Effector memory CD8-positive, alpha-beta T cell (primary cell): ENCODE measurements at places on chromosomes 12 and 14.
A peak's percentile ranks its signal among the peaks of the same experiment; 100 is the strongest.

- no peaks in the 10 kb centered on the region for H3K4me1 ChIP-seq
- no peak overlapping the region for H3K27ac ChIP-seq
- peaks cover 24% of the 10 kb centered on the region for H3K27me3 ChIP-seq
Observed at GRCh38 chr12:68913682-68914081, 19.3 kb downstream of the CPM start.

DNA sequence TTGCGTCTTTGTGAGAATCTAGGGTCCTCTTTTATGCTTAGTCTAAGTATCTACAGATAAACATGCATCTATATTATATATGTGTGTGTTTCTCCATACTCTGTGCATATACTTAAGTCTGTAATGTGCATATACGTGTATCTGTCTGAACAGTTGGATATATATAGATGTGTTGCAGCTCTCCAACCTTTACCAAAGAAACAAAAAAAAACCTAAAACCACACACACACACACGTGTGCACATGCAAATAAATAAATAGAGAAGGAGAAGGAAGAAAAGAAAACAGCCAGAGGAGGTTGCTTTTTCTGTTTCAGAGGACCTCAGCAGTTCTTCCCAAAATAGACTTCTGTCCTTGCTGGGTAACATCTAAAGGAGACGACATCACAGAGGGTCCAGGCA lies 244.9 kb downstream of the CACNA1C start:
- DNase-seq, result no peak
- H3K4me3 ChIP-seq, result no peak overlapping the region
- H3K4me1 ChIP-seq, result peaks cover 5% of the 10 kb centered on the region
- H3K27ac ChIP-seq, result no peak overlapping the region
- peaks cover 2% of the 10 kb centered on the region for H3K36me3 ChIP-seq

GRCh38 chr12:8544295-8544694 lies 3.6 kb upstream of the CLEC4E start:
- H3K36me3 ChIP-seq, result no peaks in the 10 kb centered on the region
- no peak overlapping the region for H3K4me3 ChIP-seq
- DNase-seq, result peak; percentile 82
- no peaks in the 10 kb centered on the region for H3K4me1 ChIP-seq
- H3K27me3 ChIP-seq, result peaks cover 27% of the 10 kb centered on the region
- no peak overlapping the region for H3K27ac ChIP-seq

GRCh38 chr14:58965601-58966000 lies 222.9 kb upstream of the DAAM1 start:
- no peak for DNase-seq
- no peaks in the 10 kb centered on the region for H3K27me3 ChIP-seq
- H3K4me1 ChIP-seq, result no peaks in the 10 kb centered on the region
- no peak overlapping the region for H3K27ac ChIP-seq
- no peaks in the 10 kb centered on the region for H3K36me3 ChIP-seq

DNA sequence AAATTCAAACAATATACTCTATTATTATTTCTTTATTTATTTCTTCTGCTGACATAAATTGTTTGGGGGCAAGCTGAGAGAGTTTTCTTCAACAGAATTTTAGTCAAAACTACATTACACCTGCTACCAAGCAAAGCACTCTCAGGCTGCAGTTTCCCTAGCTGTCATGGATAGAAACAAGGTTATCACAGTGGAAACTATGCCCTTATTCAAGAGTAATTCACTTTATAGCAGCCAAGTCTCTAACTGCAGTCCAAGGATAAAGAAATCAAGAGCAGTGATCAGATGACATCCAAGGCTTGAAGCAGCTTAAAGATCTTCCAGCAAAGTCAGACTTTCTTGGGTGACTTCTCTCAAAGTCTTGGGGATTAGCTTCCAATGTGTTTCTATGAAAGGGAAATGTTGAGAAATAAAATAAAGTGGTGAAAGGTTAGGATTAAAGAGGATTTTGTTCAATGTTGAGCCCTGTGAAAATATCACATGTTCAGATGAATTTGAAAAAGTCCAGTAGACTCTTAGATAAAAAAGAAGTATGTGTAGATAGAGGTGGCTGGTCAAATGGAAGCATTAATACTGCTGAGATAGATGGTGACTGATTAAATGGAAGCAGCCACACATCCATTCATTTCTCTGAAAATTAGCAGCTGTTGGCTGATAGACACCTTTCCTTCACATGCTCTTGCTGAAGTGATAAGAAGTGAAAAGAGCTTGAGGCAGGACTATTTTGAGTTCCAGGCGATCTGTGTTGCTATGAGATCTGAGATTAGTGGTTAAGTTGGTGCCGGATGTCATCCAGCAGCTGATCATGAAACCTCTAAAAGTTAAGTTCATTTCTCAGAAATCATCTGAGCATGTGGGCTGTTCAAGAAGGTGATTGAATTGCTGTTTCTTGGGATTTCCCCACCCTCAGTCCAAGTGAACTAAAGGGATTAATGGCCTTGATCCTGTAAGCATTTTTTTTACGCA lies 257.8 kb upstream of the BTG1 start:
- peak overlapping the region; percentile 96 for H3K27ac ChIP-seq
- DNase-seq, result peak; percentile 28
- no peaks in the 10 kb centered on the region for H3K27me3 ChIP-seq

DNA sequence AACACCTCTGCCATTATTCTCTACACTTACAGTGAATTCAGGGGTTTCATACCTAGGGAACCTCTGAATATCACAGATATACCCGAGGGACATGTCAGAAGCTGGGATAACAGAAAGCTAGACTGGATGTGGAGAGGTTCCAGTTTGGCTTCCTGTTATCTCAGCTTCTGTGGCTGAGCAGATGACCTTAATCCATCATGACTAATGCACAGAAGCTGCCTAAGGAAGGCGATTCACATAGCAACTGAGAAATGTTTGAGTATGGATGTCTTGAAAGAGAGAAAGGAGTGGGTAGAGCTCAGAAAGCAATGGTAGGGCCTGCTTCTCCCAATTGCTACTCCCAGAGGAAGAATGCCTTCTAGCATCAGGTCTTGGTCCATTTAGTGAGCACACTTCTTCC lies 187.6 kb downstream of the RMST start:
- no peaks in the 10 kb centered on the region for H3K4me1 ChIP-seq
- no peak for DNase-seq
- no peaks in the 10 kb centered on the region for H3K36me3 ChIP-seq
- no peak overlapping the region for H3K27ac ChIP-seq
- no peaks in the 10 kb centered on the region for H3K27me3 ChIP-seq

GRCh38 chr14:58740379-58740935 lies 102.7 kb downstream of the DACT1 start:
- no peaks in the 10 kb centered on the region for H3K4me1 ChIP-seq
- no peak overlapping the region for H3K27ac ChIP-seq
- no peaks in the 10 kb centered on the region for H3K36me3 ChIP-seq
- peaks cover 12% of the 10 kb centered on the region for H3K27me3 ChIP-seq

GRCh38 chr12:14664434-14665023 lies 31.9 kb downstream of the GUCY2C start:
- H3K27ac ChIP-seq, result no peak overlapping the region
- H3K4me3 ChIP-seq, result no peak overlapping the region
- no peaks in the 10 kb centered on the region for H3K4me1 ChIP-seq
- peaks cover 20% of the 10 kb centered on the region for H3K27me3 ChIP-seq
- H3K36me3 ChIP-seq, result no peaks in the 10 kb centered on the region

- no peaks in the 10 kb centered on the region for H3K4me1 ChIP-seq
- no peak for DNase-seq
- H3K36me3 ChIP-seq, result peaks cover 18% of the 10 kb centered on the region
Observed at GRCh38 chr14:64421166-64421565, 33.0 kb downstream of the MTHFD1 start.

- no peak overlapping the region for H3K27ac ChIP-seq
- H3K4me1 ChIP-seq, result no peaks in the 10 kb centered on the region
- no peaks in the 10 kb centered on the region for H3K36me3 ChIP-seq
- H3K4me3 ChIP-seq, result no peak overlapping the region
- no peak for DNase-seq
Observed at GRCh38 chr12:80977346-80977745, 39.6 kb upstream of the LIN7A start.

DNA sequence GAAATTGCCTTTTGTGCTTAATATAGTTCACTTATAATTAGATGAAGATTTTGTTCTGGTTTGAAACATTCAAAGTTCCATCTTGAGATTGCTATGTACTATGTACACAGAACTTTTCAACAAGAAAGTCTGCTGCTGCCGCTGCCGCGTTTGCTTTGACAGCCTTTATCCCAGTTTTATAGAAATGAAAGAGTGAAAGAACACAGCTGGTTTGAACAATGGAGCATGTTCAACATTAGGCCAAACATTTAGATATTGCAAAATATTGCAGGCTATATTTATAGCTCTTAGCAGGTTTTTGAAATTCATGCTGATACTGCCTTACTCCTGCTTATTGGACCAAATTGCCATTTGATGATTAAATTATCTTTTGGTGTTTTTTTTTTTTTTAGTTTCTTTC lies 299.8 kb upstream of the PRKD1 start:
- H3K4me3 ChIP-seq, result no peak overlapping the region
- no peak overlapping the region for H3K27ac ChIP-seq
- no peak for DNase-seq
- H3K4me1 ChIP-seq, result no peaks in the 10 kb centered on the region

- no peak overlapping the region for H3K4me3 ChIP-seq
- H3K27me3 ChIP-seq, result peaks cover 88% of the 10 kb centered on the region
- no peak overlapping the region for H3K27ac ChIP-seq
- no peaks in the 10 kb centered on the region for H3K36me3 ChIP-seq
Observed at GRCh38 chr14:101363880-101364391, 197.4 kb upstream of the DIO3 start.

DNA sequence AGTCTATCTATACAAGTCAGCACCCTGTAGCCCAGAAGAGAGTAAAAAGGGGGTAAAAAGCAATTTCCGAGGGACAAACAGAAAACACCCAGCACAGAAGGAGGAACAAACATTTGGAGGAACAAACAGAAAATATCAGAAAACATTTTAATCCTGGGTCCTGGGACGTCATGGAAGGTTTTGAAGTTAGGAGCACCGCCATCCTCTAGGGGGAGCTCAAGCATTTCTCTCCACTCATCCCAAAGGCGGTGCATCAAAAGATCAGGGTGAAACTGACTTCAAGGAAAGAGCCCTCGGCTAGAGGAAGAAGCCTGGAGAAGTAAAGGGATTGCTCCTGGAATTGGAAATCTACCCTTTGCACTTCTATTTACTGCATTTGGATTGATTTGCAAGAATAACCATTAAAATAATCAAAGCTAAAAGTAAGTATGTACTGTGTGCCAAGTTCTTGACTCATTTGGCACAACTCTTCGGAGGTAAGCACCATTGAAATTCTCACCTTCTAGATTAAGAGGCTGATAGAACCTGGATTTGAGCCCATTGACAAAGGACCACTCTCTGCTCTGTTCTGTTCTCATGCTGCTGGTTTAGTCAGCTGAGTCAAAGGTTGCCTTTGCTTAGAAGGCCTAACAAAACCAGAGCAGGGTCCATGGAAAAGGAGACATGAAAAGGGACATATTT lies 17.2 kb upstream of the POC1B start:
- peaks cover 6% of the 10 kb centered on the region for H3K36me3 ChIP-seq
- peak; percentile 52 for DNase-seq
- no peak overlapping the region for H3K4me3 ChIP-seq
- no peak overlapping the region for H3K27ac ChIP-seq

DNA sequence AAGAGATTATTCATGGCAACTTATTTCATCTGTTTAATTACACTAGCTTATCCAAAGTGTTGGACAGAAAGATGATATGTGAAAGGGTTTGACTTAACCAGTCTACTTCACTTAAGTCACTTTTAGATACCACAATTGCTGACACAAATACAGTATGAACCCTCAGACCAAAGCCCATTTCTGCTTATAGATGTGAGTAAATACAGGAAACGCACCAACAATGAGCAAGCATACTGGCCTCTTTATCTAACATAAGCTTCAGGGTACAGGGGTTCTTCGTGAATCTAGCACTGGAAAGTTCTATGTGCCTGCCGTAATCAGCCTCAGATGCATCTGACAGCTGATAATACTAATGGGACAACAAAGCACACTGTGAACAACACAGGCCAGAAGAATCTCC lies 209.6 kb downstream of the MED13L start:
- peaks cover 5% of the 10 kb centered on the region for H3K36me3 ChIP-seq
- DNase-seq, result no peak

GRCh38 chr12:78864403-78864869 lies at the start of gene SYT1:
Gene SYT1, plus strand, starts transcription at chr12:78864774.
- H3K36me3 ChIP-seq, result peaks cover 3% of the 10 kb centered on the region
- DNase-seq, result no peak
- no peak within 1 kb of the TSS for H3K27ac ChIP-seq
- no peaks in the 10 kb centered on the region for H3K27me3 ChIP-seq
- H3K4me1 ChIP-seq, result no peaks in the 10 kb centered on the region

DNA sequence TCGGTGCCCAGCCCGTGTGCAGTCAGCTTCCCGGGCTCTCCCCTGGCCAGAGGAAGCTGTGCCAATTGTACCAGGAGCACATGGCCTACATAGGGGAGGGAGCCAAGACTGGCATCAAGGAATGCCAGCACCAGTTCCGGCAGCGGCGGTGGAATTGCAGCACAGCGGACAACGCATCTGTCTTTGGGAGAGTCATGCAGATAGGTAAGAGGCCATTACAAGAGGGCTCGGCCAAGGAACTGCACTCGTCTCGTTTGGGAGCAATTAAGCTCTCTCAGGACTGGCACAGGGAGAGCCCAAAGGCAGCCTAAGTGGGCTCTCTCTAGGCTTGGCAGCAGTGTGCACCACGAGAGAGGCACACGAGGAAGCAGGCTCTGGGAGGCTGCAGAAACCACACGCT lies 3.7 kb downstream of the WNT5B start:
- peaks cover 15% of the 10 kb centered on the region for H3K4me1 ChIP-seq
- H3K4me3 ChIP-seq, result no peak overlapping the region
- H3K27ac ChIP-seq, result no peak overlapping the region
- peaks cover 63% of the 10 kb centered on the region for H3K27me3 ChIP-seq
- H3K36me3 ChIP-seq, result peaks cover 5% of the 10 kb centered on the region
- DNase-seq, result no peak

- peaks cover 18% of the 10 kb centered on the region for H3K4me1 ChIP-seq
- H3K27me3 ChIP-seq, result peaks cover 7% of the 10 kb centered on the region
- peak overlapping the region; percentile 20 for H3K27ac ChIP-seq
- peak overlapping the region; percentile 85 for H3K4me3 ChIP-seq
- no peak for DNase-seq
Observed at GRCh38 chr14:103607822-103608221, 21.2 kb upstream of the KLC1 start.

DNA sequence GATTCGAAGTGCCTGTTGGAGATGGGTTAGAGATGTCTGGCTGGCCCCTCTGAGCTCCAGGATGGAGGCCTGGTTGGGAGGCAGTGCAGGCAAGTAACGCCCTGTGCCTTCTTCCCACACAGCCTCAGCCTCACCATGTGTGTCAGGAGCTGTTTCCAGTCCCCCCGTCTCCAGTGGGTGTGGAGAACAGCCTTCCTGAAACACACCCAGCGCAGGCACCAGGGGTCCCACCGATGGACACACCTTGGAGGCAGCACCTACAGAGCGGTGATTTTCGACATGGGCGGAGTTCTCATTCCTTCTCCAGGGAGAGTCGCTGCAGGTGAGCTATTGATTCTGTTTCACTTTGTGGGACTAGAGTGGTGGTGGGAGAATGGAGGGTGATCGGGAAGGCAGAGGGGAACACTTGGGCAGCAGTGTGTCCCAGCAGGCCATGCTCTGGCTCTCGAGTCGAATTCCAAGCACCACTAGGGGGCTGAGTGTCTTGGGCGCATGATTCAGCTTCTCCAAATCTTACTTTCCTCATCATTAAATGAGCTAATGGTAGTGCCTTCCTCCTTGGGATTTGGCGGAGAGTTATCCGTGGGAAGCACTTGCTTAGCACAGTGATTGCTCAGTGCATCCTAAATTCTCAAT lies 6.8 kb downstream of the ACAD10 start:
- no peak overlapping the region for H3K4me3 ChIP-seq
- peaks cover 32% of the 10 kb centered on the region for H3K36me3 ChIP-seq
- DNase-seq, result no peak
- no peaks in the 10 kb centered on the region for H3K27me3 ChIP-seq
